ENCODE measurements at places on chromosomes 2 and 18.
A peak's percentile ranks its signal among the peaks of the same experiment; 100 is the strongest.

- no peak for DNase-seq
These were observed 328.2 kb upstream of the COL3A1 start for GRCh38 chr2:188645986-188646385.

GRCh38 chr2:232113821-232114220, 152.3 kb downstream of the DIS3L2 start:
- no peak for DNase-seq

DNA sequence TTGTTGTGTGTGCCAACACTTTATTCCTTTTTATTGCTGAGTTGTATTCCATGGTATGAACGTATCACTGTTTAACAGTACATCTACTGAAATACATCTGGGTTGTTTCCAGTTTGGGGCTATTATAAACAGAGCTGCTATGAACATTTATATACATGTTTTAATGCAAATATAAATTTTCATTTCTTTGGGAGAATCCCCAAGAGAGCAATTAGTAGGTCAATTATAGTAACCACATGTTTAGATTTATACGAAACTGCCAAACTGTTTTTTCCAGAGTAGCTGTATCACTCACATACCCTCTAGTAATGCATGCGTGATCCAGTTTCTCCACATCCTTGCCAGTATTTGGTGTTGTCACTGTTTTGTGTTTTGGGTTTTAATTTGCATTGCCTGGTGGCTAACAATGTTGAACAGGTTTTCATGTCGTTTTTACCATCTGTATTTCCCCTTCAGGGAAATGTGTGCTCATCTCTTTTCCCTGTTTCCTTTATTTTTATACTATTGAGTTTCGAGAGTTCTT, 81.0 kb downstream of the TMEM131 start:
- no peak for DNase-seq

DNA sequence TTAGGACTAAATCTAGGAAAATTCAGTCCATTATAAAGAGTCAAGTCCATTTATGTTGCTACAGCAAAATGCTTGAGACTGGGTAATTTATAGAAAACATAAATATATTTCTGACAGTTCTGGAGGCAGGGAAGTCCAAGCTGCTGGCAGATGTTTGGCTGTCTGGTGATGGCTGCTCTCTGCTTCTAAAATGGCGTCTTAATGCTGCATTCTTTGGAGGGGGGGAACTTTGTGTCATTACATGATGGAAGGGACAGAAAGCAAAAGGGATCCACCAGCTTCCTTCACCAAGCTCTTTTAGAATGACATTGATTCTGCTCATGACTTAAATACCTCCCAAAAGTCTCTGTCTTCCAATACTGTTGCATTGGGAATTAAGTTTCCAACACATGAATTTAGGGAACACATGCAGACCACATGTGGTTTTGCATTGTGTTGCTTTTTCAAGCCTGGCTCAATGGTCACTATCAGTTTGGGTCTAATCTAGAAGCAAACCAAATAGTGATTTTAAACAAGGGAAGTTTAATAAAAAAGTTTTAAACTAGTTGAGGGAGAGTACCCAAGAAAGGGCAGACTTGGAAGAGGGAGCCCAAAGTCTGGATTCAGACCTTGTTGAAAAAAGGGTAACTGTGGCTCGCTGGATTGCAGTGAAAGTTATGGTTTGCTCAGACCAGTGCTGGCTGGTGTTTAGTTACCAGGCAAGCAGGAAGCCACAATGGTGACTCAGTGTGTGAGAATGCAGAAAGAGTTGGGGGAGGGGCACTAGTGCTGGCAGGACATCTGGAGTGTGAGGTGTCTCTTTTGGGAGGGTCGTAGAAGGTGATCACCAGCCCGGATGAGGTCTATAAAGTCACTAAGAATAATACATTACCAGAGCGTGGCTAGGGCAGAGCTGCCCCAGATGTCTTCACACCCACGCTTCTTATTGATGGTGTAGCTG, 30.8 kb downstream of the C18orf54 start:
- DNase-seq, result no peak

DNA sequence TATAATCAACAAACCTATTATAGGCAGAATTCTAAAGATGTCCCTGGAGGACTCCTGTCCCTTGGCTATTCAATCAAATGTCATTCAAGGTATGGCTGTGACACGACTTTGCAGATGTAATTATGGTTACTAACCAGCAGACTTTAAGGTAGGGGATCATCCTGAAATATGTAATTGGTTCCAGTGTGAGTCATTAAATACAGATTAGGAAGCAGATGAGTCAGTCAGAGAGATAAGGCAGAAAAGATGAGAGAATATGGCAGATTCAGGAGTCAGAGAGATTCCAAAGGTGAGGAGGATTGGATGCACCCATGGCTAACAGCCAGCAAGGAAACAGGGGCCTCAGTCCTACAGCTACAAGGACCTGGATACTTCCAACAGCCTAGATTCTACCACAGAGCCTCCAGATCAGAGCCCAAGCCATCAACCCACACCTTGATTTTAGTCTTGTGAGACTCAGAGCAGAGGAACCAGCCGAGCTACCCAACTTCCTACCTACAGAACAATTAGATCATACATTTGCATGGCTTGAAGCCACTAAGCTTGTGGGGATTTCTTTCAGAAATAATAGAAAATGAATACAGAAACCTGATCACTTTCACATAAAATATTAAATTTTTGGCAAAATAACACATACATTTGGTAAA, 11.2 kb upstream of the PROM2 start:
- no peak for DNase-seq

DNA sequence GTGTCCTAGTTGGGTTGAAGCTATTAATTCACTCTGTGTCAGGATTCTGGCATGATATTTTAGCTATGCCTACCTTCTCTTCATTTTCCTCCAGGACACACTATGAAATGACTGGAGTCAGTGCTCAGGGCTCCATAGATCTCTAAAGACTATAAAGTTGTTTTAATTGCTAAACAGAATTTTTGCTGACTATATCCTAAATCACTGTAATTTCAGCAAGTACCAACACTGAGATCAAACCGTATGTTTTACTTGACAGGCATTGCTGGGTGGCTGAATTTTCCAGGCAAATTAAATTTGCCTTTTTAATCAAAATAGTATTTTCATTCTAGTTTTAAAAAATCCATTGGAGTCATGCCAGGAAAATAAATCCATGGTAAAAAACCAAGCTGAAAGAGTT, 138.1 kb downstream of the LRP1B start:
- DNase-seq, result no peak

DNA sequence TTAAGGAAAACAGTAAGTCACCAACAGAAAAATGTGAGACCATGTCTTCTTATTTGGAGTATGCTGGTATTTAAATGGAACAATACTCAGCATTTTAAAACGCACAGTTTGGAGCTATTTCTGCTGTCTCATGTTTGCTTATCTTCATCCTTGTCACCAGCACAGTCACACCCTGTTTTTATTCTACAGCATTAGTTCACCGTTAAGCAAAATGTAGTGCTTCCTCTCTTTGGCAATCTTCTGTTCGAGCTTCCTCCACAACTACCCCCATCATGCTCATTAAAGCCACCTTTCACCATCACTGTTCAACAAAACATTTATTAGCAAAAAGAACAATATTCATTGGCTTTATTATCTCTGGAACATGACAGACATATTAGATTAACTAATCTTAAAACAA, 64.0 kb downstream of the SLC40A1 start:
- no peak for DNase-seq

GRCh38 chr2:238458651-238459050, 31.9 kb downstream of the ASB1 start:
- DNase-seq, result peak; percentile 76

- DNase-seq, result no peak
These were observed 3.2 kb downstream of the CFLAR start for GRCh38 chr2:201118961-201119854.

- DNase-seq, result no peak
These were observed 36.7 kb downstream of the LMAN2L start for GRCh38 chr2:96703021-96703751.
